ENCODE measurements at places on chromosomes 6 and 20.

- no peak for DNase-seq
These were observed 12.4 kb upstream of the KIAA1755 start for GRCh38 chr20:38272961-38273360.

DNA sequence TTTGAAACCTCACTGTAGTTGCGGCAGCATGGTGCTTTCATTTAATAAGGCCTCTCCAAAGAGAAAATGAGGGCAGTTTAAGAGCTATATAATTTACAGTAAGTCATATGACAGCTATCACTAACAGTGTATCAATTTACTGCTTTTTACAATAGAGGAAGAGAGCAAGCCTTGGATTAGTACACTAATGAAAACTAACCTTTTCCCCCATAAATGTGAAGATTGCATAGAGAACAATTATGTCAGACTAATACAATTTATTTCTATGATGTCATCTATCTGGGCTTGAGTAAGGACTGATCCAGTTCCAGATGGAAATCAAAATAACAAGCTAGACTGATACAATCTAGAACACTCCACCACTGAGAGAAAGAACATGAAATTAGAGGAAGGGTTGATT, 78.1 kb upstream of the FAM83B start:
- DNase-seq, result no peak

DNA sequence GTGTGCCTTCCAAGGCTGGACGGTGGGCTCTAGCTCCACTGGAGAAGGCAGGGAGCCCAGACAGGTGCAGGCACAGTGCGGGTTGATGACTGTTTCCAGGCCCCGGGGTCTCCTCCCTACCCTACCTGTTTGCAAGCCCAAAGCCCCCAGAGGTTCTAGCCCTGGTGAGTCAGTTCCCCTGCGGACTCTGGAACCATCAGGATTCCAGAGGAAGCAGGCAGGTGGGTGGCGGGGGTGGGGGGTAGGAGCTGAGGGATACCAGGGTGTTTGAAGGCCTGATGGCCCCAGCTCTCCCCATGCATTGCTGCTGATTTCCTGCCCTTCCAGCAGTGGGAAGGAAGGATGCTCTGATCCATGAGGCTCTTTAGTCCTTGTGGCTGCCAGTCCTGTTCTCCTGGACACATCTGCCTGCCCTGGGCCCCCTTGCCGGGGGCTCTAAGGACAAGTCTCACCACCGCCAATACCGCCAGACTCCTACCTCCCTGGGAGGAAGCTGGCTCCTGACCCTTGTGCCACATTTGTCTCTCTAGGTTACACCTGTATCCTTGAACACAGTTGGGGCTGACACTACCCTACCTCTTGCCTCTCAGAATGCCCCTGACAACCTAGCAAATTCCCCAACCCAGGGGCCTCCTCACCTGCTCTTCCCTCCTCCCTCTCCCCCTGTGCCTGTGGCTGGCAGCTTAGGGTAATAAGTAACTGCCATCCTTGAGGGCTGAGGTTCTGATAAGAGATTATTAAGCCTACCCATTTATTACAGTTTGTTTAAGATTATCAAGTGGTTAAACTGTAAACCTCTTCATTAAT, 21.7 kb downstream of the KCNK5 start:
- DNase-seq, result no peak

DNA sequence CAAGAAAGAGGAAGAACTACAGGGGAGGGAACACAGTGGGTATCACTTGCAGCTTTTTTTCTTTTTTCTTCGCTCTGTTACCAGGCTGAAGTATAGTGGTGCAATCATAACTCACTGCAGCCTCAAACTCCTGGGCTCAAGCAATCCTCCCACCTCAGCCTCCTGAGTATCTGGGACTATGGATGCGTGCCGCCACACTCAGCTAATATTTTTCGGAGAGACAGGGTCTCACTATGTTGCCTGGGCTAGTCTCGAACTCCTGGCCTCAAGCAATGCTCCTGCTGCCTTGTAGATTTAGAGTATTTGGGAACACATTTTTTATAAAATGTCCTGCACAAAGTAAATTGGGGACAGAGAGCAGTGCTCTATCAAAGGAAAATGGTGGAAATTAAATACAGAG, 28.3 kb downstream of the PARD6B start:
- DNase-seq, result no peak

DNA sequence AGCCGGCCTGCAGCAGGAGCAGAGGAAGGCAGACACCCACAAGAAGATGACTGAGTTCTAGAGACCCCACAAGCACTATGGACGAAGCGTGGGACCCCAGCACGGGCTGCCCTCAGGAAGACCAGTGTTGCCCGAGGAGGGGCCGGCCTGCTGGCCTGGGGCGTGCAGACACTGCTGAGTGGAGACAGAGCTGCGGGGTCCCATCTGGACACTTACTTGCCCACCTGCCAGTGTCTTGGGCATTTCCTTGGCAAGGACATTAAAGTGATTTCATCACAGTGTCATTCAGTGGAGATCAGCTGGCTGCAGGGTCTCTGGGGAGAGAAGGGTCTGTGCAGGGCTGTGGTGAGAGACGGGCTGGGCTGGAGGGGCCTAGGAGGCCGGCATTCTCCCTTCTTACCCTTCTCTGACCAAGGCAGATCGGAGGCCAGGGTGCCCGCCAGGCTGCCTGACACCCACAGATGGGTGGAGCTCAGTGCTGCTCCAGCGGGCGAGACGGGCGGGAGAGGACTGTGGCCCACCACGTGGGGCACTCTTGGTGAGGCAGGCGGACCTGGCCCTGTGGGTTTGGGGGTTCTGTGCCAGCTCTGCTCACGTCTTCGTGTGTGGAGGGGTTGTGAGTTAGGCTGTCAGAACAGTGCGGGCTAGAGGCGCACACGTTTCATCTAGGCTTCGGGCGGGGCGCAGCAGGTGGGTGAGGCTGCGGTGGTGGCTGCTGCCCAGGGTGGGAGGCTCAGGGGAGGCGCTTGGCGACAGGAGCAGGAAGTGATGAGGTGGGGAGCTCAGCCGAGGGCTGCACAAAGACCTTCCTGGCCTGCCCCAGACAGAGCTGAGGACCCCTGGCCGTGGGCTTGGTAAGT, at the start of gene LIME1:
LIME1 (plus strand) TSS at position 806 of the 860 bp plus-strand sequence. CDS start 886 bp downstream, outside the sequence.
- no peak for DNase-seq

GRCh38 chr20:63795178-63795830, 35.8 kb downstream of the ZBTB46 start:
- no peak for DNase-seq

DNA sequence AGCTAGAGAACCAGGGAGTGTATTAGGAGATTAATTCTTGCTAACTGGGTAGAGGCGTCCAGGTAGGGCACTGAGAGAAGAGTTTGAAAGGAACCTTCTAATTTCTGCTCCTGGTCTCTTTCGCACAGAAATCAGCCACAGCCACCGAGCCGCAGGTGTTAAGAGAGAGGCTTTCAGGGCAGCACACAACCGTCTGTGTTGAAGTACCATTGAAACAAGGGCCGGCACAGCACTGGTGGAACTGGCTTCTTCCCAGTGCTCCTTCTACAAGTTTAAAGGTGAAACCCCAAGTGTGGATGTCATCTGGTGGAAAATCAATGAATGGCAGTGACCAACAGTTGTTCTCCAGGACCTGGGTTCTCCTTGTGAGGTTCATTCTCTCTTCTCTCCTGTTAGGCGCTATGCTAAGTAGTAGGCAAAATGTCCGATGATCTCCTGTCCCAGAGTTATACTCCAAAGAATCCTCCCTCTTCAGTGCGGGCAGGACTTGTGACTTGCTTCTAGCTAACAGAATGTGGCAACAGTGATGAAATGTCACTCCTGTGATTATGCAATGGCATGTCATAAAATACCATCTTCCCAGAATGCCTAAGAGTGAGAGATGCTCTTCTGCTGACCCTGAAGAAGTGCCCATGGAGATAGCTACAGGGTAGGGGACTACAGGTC, 15.0 kb upstream of the RIN2 start:
- no peak for DNase-seq
